ENCODE measurements at places on chromosomes 1 and 21. TPM values are rescaled to one million over a fixed set of nuclear protein-coding genes. Genes with fewer than 3 reads are reported as not detected.

The FMOD gene
- total RNA-seq, result 0.45 TPM

The S100A8 gene
- not detected for total RNA-seq

DNA sequence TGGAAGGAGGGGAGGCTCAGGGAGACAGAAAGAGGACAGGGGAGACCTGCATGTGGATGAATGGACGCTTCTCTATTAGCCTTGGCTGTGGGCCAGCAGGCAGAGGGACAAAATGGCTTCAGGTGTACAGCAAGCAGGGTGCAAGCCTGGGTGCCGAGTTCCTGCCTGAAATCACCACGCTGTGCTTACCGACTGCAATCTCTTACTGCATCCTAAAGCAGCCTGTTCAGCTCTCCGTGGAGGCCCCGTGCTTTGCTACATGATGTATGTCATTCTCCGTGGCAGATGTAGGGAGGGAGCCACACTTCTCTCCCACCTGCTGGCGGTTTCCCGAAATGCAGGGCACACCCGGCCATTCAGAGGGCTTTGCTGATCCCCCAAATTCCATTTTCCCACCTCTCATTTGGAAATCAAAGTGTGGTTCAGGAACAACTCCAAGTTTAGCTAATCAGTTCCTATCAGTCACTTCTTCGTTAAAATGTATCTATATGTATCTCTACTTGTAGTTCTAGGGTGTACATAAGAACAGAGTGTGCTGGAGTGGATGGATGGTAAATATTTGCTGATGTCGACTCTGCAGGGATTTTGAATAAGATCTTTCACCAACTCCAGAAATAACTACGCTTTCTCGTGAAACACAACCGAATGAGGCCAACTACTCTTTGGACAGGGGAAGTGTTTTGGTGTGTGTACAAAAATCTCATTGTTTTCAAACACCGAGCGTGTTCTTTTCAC, 122.3 kb upstream of the BACE2 start:
- H3K4me1 ChIP-seq, result no peaks in the 10 kb centered on the region
- H3K27me3 ChIP-seq, result peaks cover 3% of the 10 kb centered on the region
- H3K4me3 ChIP-seq, result no peak overlapping the region
- no peaks in the 10 kb centered on the region for H3K36me3 ChIP-seq

DNA sequence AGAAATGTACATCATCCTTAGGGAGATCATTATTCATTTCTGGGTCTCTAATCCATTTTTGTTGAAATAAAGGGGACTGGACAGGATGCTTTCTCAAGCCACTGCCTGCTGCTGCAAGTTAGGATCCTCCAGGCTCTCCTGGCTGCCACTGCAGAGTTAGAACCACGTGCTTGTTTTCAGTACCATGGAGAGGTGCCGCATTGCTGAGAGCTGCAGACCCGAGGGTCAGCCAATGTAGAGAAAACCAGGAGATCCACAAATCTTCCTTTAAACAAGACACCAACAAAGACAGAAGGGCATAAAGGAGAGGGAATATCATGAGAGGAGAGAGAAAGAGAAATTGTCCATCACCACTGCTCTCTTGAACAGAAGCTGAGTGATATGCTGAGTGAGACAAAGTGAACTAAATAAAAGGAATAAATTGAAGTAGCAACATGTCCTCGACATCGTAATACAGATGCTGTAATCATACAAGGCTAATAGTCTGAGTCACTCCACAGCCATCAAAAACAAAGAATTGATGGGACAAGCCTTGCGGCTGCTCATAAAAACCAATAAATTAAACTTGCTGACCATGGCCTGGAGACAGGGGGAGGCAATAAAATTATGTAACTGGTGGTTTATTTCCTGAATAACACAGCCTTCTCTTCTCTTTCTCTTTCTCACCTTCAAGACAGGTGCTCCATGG, 255.7 kb downstream of the OMA1 start:
- no peaks in the 10 kb centered on the region for H3K4me1 ChIP-seq
- DNase-seq, result no peak
- no peak overlapping the region for H3K4me3 ChIP-seq
- H3K27ac ChIP-seq, result no peak overlapping the region
- H3K36me3 ChIP-seq, result no peaks in the 10 kb centered on the region

GRCh38 chr21:46005481-46005881, 23.9 kb downstream of the COL6A1 start:
- H3K4me3 ChIP-seq, result no peak overlapping the region
- DNase-seq, result no peak
- H3K36me3 ChIP-seq, result peaks cover 5% of the 10 kb centered on the region
- no peaks in the 10 kb centered on the region for H3K4me1 ChIP-seq
- no peaks in the 10 kb centered on the region for H3K27me3 ChIP-seq
- H3K27ac ChIP-seq, result no peak overlapping the region

DNA sequence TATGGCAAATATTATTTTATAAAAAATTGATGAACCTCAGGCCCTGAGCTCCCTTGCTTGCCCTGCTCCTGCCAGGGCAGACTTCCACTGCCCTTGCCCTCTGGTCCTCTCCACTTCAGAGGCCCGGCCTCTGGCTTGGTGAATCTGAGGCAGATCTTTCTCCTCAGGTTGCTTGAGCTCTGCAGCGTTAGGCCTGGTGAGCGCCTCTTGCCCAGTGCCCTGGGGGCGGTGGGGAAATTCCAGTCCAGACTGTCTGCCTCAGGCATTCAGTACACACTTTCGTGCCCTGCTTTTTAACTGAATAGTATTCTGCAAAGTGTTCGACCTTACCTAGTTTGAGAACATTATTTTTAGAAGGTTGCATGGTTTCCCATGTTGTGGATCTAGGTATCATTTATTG, 98.2 kb downstream of the PCBP3 start:
- DNase-seq, result no peak
- no peak overlapping the region for H3K27ac ChIP-seq
- peaks cover 10% of the 10 kb centered on the region for H3K36me3 ChIP-seq
- H3K27me3 ChIP-seq, result peaks cover 1% of the 10 kb centered on the region
- no peaks in the 10 kb centered on the region for H3K4me1 ChIP-seq
- H3K4me3 ChIP-seq, result no peak overlapping the region

DNA sequence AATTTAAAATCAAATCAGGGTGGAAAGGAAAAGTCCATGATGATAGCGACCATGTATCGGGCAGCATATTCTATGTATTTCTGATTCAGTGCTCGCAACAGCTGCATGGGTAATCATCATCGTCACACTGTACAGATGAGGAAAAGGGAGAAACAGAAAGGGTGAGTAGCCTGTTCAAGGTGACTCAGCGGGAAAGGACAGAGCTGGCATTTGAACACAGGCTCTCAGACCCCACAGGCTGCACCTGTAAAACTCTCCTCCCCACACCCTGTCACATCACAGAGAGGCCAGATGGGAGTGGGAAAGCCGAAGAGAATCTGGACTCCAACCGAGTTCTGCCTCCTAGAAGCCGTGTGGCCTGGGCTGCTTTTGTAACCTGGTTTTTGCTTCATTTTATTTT, 14.0 kb downstream of the RUNX1 start:
- no peak overlapping the region for H3K4me3 ChIP-seq
- H3K27ac ChIP-seq, result peak overlapping the region; percentile 76
- H3K4me1 ChIP-seq, result peaks cover 90% of the 10 kb centered on the region
- H3K27me3 ChIP-seq, result no peaks in the 10 kb centered on the region
- DNase-seq, result no peak

DNA sequence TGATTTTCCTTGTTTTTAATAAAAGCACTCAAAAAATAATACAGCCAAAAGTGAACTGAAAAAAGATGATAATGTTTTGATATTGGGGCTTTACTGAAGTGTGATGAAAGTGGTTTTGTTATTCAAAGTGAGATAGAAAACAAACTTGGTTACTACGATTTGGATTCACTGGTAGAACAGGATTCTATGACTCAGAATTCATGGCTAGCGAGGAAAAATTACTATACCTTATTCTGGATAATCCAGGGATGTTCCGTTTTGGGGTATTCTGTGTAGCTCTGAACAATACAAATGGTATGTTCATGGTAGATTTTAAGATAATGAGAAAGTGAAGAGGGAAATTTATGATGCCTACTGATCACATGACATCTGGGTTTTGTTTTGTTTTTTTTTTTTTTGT, 117.7 kb downstream of the NRDC start:
- H3K4me1 ChIP-seq, result peaks cover 7% of the 10 kb centered on the region
- H3K27ac ChIP-seq, result no peak overlapping the region
- DNase-seq, result no peak
- H3K36me3 ChIP-seq, result peaks cover 16% of the 10 kb centered on the region
- no peaks in the 10 kb centered on the region for H3K27me3 ChIP-seq
- H3K4me3 ChIP-seq, result no peak overlapping the region
